Tibial nerve (tissue), 4 donors: ENCODE measurements at places on chromosomes 1 and 21. TPM values are rescaled to one million over a fixed set of nuclear protein-coding genes. Genes with fewer than 3 reads are reported as not detected.

Gene CYP4Z1
- 12.9 TPM for total RNA-seq

- H3K27me3 ChIP-seq: no peaks in the 10 kb centered on the region
- H3K4me1 ChIP-seq: no peaks in the 10 kb centered on the region
- H3K36me3 ChIP-seq: no peaks in the 10 kb centered on the region
- no peak for DNase-seq
- no peak overlapping the region for H3K4me3 ChIP-seq
- no peak overlapping the region for H3K27ac ChIP-seq
These were observed 585.2 kb upstream of the PKN2 start for GRCh38 chr1:88098881-88099280.

GRCh38 chr1:242774256-242774655 is 249.8 kb upstream of the PLD5 start:
- no peak overlapping the region for H3K27ac ChIP-seq
- no peak overlapping the region for H3K4me3 ChIP-seq
- H3K27me3 ChIP-seq: no peaks in the 10 kb centered on the region
- DNase-seq: no peak

- H3K27me3 ChIP-seq: no peaks in the 10 kb centered on the region
- no peaks in the 10 kb centered on the region for H3K36me3 ChIP-seq
- no peak overlapping the region for H3K27ac ChIP-seq
These were observed 155.3 kb downstream of the HHIPL2 start for GRCh38 chr1:222392556-222392955.
